ENCODE measurements at places on chromosomes 4 and X.

GRCh38 chr4:56821381-56822243 is at the start of gene SPINK2:
TSS of gene SPINK2 (minus strand) at chr4:56821701. CDS start at chr4:56821662, 39 bp downstream.
- DNase-seq: peak; percentile 52

DNA sequence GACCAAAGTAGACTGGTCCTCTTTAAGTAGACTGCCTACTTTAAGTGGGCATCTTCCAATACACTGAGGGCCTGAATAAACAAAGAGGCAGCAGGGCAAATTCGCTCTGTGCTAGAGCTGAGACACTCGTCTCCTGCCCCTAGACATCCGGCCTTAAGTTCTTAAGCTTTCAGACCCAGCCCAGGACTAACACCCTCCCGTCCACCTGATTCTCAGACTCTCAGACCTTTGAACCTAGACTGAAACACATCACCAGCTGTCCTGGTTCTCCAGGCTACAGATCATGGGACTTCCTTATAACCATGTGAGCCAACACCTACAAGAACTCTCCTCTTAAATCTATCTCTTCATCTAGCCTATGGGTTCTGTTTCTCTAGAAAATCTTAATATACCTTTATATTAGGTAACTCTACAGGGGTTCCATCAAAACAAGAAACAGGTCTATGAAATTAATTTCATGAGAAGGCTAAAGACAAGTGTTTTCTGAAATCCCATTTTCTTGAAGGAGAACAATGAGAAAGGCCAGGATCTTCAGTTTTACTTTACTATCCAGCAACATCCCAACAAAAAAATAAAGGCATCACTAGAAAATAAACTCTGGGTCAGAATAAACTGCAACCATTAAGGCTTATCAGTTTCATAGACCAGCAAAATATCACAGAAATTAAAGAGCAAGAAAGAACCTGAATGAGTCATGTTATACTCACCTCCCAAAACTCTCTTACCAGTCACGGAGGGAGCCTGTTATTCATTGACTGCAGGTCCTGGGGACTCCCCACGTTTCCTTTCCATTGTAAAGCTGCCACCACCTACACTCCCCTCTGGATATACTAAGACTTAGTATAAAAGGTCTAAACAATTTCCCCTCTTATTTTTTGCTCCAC is 14.8 kb downstream of the ADGRA3 start:
- DNase-seq: peak; percentile 12

- DNase-seq: no peak
Observed at GRCh38 chr4:137032222-137032621, 500.1 kb downstream of the PCDH18 start.

DNA sequence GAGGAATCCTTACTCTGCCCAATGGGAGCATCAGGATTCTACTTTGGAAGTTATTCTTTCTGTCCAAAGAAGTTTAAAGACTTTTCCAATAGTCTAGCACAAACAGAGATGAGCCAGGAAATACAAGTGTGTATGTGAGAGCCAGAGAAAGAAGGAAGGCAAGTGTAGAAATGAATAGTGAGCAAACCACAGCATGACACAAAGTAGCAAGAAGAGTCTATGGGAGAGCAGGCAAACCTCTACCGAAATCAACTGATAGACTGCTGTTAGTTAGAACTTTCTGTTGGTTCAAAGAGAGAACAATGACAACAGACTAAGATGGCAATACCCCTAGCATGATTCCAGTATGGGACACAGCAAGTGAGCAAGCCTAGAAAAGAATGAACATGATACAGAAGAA is 16.1 kb upstream of the GPR34 start:
- DNase-seq: no peak

DNA sequence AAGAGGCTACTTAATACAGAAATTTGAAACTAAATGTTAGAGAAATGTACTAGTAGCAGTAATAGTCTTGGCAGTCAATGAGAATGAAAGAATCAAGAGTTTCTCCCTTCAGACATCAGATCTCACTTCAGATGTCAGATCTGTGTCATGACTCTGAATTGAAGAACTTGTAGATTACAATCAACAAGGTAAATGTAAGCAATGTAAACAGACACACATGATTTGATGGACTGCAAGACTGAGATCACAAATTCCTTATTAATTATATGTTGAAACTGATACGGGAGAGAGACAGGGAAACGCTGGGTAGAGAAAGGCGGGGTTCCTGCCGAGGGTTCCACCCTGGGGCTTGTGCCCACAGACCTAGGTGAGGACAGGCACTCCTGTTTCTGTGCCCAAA is 65.5 kb upstream of the HHIP start:
- no peak for DNase-seq

- no peak for DNase-seq
Observed at GRCh38 chr4:102730968-102731533, 29.7 kb downstream of the MANBA start.

Measured in T-helper 2 cell (primary cell).